ENCODE measurements at places on chromosomes 7 and 10.

DNA sequence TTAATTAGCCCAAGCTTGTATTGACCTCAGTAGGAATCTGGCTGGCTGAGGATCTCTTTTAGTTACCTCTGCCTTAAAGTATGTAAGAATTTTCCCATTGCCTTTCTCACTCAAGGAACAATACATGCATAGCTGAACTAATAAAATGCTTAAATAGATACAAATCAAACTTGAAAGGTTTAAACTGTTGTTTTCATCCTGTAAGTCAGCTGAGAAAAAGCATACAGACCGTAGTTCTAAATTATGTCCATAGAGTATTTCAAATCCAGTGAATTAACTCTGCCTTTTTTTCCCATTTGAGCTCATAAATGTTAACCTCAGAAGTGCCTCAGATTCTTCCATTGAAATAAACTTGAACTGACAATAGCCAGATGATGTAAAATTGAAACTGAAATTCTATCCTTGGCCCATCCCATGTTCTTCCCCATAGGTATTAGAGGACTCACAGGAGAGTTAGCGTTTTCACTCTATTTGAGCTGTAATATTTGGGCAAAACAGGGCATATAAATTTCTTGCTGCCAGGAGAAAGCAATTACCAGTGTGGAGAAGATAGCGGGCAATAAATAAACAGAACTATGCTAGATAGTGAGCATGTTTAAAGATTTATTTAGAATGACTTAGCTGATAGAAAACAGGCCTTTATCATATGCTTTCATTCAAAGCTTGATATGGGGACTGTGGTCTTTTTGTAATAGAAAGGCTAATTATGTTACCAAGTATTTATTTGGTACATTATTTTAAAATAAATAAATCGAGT, 163.7 kb downstream of the WNT2 start:
- DNase-seq = no peak

- no peak for DNase-seq
Measured at GRCh38 chr10:121655254-121656144, 57.3 kb upstream of the FGFR2 start.

DNA sequence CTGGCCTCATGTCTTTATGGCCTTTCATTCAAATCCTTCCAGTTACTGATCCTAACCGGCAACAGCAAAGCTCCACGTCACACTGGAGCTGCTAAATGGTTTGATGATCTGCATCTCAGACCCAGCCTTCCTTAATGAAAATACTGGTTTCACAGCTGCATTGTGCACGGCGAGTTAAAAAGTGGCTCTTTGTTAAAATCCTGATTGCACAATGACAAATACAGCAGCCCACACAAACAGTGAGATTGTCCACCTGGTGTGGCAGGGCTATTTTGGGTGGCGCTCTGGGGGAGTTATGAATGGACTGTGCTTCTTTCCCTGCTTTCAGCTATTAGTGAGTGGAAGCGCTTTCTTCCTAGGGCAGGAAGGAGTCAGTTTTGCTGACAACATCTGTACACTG, 63.4 kb upstream of the C1QL3 start:
- no peak for DNase-seq

- DNase-seq = no peak
Measured at GRCh38 chr7:12475362-12476063, 71.8 kb upstream of the VWDE start.

- DNase-seq = no peak
Measured at GRCh38 chr7:45230083-45230482, 72.5 kb downstream of the RAMP3 start.

GRCh38 chr10:26378861-26379294, 59.3 kb upstream of the APBB1IP start:
- DNase-seq = no peak

GRCh38 chr7:40276061-40276460, 141.3 kb downstream of the SUGCT start:
- no peak for DNase-seq

- no peak for DNase-seq
Measured at GRCh38 chr10:132637477-132638129, 100.0 kb downstream of the INPP5A start.

GRCh38 chr7:152370297-152370696, 65.5 kb downstream of the KMT2C start:
- DNase-seq = no peak

GRCh38 chr7:155746188-155746587, 66.1 kb downstream of the SHH start:
- no peak for DNase-seq

DNA sequence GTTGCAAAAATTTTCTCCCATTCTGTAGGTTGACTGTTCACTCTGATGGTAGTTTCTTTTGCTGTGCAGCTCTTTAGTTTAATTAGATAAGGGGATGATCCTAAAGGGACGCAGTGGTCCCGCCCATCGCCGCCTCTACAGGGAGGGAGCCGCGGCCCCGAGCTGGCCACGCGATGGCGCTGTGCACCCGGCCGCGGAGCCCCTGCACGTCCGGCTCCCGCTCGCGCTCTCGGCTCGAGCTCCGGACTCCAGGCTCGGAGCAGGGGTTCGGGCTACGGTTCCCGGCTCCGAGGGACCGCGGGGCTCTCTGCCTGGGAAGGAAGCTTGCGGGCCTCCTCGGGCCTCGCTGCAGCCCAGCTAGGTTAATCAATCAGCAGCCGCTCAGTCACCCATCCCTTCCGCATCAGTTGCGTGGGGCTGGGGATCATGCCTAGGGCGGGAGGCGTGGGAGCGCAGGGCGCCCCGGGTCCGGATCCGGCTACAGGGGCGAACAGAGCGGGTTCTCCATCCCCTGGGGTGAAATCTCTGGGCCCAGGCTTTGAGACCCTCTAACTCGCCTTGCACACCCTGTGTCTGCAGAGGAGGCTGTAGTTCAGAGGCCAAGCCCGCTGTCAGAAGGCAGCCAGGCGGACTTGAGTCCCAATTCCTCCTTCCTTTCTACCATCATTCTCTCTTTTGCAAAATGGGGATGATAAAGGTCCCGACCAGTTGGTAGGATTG, 97.9 kb downstream of the WDR11 start:
- DNase-seq = peak; percentile 36

- DNase-seq = no peak
Measured at GRCh38 chr10:108709927-108710722, 1213.2 kb downstream of the XPNPEP1 start.

GRCh38 chr7:151301471-151302462, 39.8 kb upstream of the NUB1 start:
- DNase-seq = no peak

- DNase-seq = no peak
Measured at GRCh38 chr7:48515171-48515570, 343.9 kb downstream of the ABCA13 start.

GRCh38 chr7:34117573-34117972, 212.2 kb downstream of the BMPER start:
- no peak for DNase-seq

- DNase-seq = peak; percentile 5
Measured at GRCh38 chr10:95133016-95133752, 60.9 kb upstream of the ACSM6 start.

DNA sequence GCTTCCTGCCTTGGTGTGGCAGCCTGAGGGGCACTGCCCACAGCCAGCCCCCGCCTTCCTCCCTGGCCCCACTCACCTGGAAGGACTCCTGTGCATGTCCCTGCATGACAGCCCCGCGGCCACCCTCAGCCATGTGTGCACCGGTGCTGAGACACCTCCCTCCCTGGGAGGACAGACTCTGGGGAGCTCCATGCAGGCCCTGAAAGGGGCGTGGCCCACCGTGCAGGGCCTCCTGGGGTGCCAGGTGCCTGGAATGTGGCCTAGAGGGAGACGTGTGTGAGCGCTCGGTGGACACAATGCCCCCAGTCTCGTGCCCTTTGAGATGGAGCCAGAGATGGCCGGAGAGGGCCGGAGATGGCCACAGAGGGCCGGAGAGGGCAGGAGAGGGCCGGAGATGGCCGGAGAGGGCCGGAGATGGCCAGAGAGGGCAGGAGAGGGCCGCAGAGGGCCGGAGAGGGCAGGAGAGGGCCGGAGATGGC, 59.1 kb upstream of the PPP2R2D start:
- no peak for DNase-seq

DNA sequence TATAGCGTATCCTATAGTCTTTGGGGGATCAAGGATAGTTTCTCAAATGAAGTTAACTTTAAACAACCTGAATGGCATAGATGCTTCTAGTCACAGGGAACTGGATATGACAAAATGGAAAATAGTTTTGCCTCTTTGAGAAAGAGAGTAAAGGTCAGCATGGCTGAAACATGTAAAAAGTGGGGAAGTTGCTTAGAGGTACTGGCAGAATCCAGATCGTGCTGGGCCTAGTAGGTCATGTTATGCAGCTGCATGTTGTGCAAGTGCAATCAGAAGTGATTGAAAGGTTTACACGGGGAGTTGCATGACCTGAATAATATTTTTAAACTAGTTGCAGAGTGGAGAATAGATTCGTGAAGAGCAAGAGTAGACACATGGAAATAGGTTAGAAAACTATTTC, 201.1 kb upstream of the HDAC9 start:
- DNase-seq = no peak

DNA sequence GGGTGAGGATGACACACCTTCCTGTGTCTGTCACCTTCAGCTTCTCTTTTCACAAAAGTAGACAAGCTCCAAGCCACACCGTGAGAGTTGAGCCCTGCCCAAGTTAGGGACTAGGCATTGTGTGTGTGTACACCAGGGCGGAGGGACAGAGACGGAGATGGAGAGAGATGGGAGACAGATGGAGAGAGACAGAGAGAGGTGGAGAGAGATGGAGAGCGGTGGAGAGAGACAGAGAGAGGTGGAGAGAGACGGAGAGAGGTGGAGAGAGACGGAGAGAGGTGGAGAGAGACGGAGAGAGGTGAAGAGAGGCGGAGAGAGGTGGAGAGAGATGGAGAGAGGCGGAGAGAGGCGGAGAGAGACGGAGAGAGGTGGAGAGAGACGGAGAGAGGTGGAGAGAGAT, 207.0 kb downstream of the DNAJB6 start:
- no peak for DNase-seq

DNA sequence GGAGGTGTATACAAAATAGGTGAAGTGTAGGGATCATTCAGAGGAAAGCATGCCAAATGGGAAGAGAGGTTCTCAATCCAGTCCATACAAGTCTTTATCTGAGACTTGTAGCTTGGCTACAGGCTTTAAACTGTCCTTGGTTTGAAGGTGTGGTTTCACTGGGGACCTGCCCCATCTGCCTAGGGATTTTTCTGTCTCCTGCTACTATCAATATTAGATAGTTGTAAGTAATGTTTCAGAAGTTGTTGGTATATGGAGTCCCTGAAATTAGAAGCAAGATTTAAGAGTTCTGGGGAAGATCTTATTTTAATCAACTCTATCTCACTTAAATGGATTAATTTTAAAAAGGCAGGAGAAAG, 100.9 kb downstream of the ANKRD7 start:
- no peak for DNase-seq

- no peak for DNase-seq
Measured at GRCh38 chr7:26388256-26388655, 96.6 kb downstream of the SNX10 start.

- no peak for DNase-seq
Measured at GRCh38 chr7:135414850-135415439, 95.0 kb downstream of the CNOT4 start.

DNA sequence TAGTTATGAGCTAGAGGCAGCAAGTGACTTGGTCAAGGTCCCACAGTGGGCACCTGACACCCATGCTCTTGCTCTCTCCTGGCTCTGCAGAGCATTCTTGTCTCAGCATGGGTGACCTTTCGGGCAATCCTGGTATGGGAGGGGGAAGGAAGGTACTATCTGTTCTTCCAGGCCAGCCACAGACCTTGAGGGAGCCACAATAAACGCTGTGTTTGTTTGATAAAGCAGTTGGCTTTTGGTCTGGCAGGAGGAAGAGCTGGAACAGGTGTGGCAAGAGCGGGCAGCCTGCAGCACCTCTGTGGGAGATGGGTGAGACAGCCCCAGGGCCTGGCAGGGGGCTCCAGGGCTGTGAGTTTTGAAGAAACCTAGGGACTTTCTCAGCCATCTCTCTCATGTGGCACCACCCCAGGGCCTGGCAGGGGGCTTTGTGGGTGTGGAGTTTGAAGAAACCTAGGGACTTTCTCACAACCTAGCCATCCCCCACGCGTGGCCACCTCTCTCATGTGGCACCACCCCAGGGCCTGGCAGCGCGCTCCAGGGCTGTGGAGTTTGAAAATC, 11.4 kb downstream of the CLDN3 start:
- DNase-seq = no peak

- no peak for DNase-seq
Measured at GRCh38 chr7:112213735-112214134, 7.2 kb downstream of the ZNF277 start.

- DNase-seq = no peak
Measured at GRCh38 chr7:44161371-44161770, 20.2 kb upstream of the MYL7 start.

DNA sequence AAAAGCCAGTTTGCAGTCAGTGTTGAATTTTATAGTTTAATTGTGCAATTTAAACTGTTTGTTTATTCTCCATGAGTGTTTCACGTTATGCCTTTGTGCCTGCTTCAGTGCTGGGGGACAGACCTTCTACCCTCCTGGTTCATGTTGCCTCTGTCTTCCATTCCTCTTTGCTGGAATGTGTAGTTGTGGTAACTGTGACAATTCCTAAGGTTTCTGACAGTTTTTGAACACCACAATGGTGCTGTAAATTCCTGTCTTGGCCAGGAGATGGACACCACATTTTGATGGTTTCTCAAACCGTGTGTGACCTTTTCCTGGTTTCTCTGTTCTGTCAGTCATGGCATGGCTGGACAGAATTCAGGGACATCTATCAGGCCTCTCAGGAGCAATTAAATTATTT, 201.7 kb downstream of the BICC1 start:
- no peak for DNase-seq

DNA sequence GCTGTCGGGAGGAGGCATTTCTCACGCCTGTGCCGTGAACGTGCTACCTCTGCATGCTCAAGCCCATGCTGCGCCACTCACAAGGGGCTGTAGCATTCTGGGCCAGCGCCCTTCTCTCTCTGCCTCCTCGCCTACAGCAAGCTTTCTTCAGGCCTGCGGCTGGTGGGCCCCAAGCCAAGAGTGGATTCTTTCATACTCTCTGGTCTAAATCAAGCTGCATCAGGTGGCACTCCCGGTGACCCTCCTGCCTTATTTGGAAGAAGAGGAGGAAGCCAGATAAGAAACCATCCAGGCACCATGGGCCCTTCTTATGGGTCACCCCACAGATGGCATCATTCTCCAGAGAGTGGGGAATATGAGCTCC, 86.7 kb upstream of the DUSP5 start:
- DNase-seq = no peak

DNA sequence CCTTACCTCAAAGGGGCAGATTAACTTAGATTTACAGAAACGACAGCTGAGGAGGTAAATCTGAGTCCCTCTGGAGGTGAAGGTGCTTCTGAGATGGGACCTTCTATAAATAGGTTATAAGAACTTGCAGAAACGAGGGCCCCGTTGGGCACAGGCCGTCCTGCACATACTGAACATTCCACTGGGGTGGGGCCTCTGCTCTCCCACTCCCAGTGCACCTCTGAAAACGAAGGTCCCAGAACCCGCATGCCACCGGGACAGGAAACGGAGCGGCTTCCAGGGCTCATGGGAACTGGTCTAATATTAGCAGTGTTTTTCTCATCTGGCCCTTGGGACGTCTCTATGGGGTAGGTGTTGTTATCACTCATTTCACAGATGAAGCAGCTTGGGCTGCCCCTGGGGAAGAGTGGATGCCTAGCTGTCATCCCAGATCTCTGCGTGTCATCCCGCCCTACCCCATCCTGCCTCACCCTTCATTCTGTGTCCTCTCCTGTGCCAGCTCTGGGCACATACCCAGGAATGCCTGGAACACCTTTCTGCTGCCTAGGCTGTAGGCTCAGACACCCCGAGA, 19.6 kb downstream of the C10orf62 start:
- no peak for DNase-seq

GRCh38 chr10:132916421-132916841, 25.9 kb downstream of the CFAP46 start:
- no peak for DNase-seq
